Mammary epithelial cell (primary cell): ENCODE measurements at places on chromosomes 7 and 10. TPM values are rescaled to one million over a fixed set of nuclear protein-coding genes. Genes with fewer than 3 reads are reported as not detected.

DNA sequence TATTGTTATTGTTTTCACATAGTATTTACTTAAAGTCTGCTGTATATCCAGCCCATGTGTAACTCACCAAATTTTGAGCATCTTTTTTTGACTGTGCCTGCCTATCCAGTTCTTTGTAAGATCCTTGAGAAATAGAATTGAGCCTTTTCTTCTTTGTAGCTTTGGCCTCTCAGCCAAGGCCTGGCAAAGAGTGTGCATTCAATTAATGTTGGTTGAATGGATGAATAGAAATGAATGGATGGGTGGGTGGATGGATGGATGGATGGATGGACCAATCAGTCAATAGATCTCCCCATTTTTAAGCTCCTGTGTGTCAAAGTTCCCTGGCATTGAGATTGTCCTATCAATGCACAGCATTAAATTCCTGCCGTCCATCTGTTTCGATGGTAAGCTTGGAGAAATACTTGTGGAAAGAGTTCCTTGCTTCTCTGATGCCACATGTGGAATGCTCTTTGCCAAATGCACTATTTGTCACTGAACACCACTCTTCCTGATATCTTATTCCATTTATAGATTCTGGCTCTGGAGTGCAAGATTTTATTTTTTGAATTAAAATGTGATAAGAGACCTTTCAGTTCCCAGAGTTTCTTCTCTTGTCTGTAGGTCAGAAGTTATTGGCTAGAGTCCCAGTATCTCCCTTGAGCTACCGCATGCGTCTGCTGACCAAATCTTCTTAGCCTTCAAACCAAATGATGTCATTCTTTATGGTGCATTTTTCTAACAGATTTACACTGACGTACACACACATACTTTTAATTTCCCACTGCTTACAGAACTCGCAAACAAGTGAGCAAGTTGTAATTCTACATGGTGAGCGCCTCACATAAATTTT lies 20.7 kb upstream of the ADRB1 start:
- no peak for DNase-seq

GRCh38 chr10:120342115-120342714 lies 114.8 kb upstream of the PLPP4 start:
- no peak for DNase-seq

- DNase-seq = no peak
These were observed 10.7 kb upstream of the INSYN2A start for GRCh38 chr10:127207081-127207480.

DNA sequence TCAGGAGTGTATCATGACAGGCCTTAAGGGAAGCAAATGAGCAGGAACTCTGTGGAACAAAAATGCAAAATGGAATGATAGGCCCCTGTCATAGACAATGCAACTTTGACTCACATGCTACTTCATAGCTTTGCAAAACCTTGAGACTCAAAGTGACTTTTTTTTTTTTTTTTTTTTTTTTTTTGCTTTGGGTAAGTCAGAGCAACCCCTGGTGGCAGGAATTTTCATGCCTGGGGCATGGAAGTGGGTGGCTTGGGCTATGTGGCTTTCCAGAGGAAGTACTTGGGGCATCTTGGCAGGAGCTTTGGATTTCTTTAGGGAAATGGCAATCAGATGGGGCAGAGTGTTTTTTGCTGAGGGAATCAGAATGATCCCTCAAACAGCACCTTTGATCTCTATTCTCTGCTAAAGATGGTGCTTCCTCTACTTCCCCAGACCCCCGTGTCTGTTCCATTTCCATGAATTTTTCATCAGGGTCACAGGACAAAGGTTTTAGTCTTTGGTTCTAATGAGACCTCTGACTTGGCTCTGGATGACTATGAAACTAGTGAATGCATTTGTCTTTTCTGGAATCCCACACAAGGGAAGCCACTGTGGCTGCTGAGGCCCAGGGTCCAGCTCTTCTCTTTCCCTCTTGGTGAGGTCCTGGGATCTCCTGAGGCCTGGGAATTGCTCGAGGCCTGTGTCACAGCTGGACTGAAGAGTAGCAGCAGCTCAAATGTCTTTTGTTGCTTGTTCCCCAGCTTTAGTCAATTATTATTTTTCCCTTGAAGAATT lies 62.8 kb downstream of the TACC2 start:
- peak; percentile 73 for DNase-seq

DNA sequence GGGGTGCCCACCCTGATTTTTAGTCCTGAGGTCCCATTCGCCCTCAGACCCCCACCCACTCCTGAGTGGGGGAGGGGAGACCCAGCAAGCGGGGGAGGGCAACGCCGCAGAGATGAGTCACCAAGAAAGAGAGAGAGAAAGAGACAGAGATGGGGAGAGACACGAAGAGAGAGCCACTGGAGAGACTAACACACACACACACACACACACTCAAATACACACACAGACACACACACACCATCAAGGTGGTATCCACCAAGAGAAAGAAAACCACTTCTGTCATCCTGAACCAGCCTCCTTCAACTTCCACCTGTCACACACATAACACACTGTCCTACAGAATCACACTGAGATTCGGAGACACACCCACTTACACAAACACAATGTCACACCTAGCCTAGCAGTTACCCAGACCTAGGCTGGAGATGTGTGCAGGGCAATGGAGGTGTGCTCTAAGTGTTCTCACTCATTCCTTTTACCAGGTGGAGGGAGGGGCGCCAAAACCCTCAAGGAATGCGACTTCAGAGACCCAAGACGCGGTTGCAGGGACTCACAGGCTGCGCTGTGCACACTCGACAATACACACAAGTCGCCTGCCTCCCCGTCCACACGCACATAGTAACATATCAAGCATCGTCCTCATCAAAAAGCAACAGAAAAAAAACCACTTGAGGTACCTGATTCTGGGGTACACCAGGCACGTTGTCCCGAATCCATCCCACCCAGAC lies 3.9 kb upstream of the VGF start:
- no peak for DNase-seq

TMEM120A gene
- 48.6 TPM for polyA plus RNA-seq

PRR15 gene
- 4.1 TPM for polyA plus RNA-seq

SOSTDC1 gene
- 1.5 TPM for polyA plus RNA-seq

CRYGN gene
- polyA plus RNA-seq = not detected
